ENCODE measurements at places on chromosomes 6 and 20.

DNA sequence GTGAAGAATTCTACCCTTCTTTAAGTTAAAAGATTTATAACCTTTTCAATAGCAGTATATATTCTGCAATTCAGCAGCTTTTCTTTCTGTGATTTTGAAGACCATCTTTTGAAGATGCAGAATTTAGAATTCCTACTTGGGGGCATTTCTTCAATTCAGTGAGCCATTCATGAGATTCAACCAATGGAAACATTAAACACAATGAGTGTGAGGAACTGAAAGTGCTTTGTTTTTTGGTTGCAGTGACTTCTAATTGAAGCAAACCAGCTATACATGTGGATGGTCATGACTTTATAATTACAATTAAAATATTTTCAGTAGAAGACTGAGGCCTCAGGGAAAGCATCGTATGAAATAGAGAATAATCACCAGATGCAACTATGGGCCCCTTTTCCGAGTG, 108.3 kb downstream of the CARMIL1 start:
- no peak for DNase-seq

GRCh38 chr6:137890983-137891537, 24.0 kb downstream of the TNFAIP3 start:
- no peak for DNase-seq

GRCh38 chr6:11798538-11798937, 19.9 kb upstream of the ADTRP start:
- no peak for DNase-seq

- DNase-seq, result no peak
These were observed 305.0 kb downstream of the GMDS start for GRCh38 chr6:1940381-1940780.

DNA sequence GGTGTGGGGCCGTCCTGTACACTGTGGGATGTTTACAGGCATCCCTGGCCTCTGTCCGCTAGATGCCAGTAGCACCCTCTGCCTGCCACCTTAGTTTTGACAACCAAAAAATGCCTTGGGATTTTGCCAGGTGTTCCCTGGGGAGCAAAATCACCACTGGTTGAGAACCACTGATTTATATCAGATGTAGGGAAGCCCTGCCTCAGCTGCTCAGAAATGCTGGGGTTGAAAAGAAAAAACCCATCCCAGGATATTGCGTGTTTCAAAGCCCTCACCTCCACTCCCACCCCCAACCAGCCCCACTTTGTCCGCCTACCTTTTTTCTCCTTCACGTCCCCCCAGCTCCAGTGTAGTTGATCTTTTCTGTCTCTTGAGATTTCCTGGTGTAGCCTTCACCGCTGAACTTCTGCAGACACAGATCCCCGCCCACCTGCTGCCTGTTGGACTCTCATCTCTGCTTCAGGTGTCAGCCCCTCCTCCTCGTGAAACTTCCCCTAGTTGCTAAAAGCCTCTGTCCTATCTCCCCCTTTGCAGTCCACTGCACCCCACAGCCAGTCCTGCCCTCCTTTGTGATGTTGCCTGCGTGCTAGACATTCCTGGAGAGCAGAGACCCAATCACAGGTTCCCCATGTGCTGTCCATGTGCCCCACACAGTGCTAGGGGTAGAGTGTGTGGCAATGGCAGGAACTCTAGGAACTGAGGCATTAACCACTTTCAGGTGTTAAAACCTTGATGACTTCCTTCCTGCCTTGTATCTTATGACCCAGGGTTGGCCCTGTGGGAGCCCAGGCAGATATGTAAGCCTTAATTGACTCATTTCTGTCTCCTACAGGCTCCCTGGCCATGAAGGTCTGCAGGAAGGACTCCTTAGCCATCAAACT, 98.9 kb downstream of the TBC1D7 start:
- DNase-seq, result peak; percentile 8

DNA sequence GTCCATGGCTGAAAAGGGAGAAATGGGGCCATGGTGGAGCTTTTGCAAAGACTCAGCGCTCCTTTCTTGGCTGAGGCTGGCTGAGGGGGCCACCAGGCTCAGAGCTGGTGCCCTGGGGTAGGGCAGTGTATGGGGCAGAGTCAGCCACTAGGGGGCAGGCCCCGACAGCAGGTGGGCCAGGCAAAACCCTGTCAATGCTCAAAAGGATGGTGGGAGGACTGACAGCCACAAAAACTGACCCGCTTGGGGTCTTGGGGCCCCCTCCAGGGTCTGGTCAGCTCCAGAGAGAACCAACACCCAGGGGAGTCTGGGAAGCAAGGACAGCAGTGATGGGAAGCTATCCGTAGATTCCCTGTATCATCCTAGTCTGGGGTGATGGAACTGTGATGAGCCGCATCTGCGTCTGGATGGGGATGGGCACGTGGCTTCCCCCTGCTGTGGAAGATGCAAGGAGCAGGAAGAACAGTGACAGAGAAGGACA, 306.9 kb downstream of the DHX35 start:
- DNase-seq, result peak; percentile 5

- no peak for DNase-seq
These were observed 4.1 kb upstream of the NOL4L start for GRCh38 chr20:32589256-32589655.

DNA sequence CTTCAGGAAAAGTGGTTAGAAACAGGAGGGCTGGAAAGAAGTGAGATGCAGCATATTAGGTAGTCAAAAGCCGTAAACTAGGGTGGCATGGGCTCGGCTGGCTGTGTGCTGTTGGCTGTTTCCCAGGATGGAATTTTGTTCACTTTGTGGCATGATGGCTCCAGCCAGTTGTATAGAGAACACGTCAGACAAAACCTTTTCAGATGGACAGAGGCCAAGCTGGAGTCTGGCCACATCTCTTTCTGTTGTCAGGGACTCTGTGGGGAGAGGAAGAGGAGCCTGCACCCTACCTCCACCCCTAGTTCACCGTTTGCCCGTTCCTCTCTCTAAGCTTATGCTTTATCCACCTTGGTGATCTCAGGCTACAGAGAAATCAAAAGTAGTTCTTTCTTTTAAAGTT, 22.0 kb downstream of the C6orf89 start:
- no peak for DNase-seq

- no peak for DNase-seq
These were observed 44.2 kb downstream of the FNDC1 start for GRCh38 chr6:159213405-159213804.

GRCh38 chr6:41445261-41445660, 100.9 kb upstream of the FOXP4 start:
- DNase-seq, result no peak

DNA sequence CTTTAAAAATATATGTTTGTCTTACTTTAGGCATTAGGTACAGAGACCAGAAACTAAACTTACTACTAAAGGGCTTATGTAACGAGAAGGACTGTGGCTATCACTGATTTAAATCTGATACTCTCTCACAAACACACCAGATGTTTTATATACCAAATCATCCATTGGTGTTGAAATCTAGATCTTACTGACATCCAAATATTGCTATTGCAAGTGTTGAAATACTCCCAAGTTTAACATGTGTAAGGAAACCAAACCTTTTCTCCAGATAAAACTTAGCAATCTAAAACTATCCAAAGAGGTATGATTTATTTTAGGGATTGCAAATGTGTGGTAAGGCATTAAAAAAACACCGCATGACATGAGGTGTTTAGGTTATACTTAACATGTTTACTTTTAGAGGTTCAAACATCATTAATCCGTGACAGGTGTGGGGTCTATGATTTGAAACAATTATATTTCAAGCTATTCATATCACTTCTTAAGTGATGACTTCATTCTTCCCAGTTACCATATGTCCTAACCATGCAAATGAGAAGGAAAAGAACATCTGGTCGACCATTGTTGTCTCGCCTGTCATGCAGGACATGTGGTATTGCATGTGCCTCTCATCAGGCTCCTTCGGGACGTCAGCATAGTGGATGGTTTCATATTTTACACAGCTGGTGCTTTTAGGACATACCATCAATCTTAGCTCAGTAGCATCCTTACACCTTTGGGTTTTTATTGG, 168.3 kb upstream of the SPACA1 start:
- no peak for DNase-seq

GRCh38 chr6:35691027-35691824, 2.5 kb upstream of the FKBP5 start:
- DNase-seq, result no peak

DNA sequence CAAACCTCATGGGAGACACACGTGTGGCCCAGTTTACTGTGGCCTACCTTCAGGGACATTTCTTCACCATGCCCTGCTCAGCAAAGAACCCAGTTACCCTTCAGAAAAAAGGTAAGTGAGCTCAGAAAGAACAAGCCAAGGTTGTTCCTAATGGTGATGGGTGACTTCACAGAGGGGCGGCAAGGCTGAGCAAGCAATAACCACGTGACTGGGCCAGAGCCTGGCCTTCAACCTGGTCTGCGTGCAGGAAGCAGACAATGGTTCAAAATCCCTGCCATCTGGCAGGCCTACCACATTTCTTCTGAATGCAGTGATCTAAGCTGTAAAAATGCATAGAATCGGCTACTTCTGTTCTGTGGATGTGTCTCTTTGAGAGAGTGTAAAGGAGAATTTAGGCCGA, 115.5 kb upstream of the CST7 start:
- DNase-seq, result no peak

GRCh38 chr6:169663468-169663867, 38.4 kb downstream of the WDR27 start:
- DNase-seq, result no peak

GRCh38 chr6:143507358-143508145, 4.0 kb downstream of the FUCA2 start:
- no peak for DNase-seq

DNA sequence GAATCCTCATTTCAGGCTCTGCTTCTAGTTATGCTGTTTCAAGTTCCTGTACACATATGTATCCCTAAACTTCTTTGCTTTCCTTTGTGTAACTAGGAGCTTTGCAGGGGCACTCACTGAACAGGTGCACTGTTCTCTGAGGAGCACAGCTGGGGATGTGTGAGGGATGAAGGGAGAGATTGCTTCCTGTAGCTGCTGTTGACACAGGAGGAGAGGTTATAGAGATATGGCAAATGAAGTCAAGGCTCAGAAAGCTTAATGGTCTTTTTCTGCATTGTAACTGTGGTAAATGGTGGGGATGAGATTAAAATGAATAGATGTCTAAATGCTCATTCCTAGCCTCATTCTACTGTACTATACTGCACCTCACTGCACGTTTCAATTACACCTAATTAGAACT, 454.3 kb downstream of the BTBD3 start:
- DNase-seq, result no peak

GRCh38 chr20:8250539-8251200, 118.6 kb downstream of the PLCB1 start:
- DNase-seq, result no peak

- DNase-seq, result no peak
These were observed 24.1 kb downstream of the FASTKD5 start for GRCh38 chr20:3135507-3136070.

DNA sequence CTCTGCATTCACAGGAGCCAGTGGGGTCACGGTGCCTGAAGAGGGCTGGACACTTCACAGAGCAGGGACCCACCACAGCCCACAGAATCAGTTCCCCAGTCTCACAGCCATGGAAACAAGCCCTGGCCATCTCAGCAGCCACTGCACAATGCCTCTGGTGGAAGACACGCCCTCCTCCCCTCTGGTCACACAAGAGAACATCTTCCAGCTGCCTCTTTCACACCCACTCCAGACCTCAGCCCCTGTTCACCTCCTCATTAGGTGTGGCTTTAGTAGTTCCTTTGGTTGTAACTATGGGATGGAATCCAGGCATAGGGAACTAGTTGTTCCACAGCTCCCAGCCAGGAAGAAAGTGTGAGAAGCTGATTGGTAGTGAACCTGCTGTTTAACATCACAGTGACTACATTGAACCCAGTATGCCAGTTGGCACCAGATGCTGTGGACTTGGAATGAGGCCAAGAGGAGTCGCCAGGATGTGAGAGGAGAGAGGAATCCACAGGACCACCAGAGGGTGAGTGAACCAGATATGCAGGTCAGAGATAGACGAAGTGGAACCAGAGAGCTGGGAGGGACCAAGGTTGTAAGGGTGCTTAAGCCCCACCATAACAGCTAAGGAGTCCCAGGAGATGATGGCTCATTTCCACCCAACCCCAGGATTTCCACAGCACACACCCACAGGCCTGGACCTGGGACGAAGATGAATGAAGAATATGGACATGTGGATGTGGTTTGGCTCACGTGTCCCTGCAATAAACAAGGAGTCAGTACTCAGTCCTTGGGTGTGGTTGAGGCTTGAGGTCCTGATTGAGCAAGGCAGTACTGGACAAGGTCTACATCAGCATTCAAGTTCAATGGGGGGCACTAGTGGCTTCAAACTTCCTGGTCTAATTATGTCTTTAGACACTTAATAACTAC, 8.8 kb upstream of the BTN3A3 start:
- DNase-seq, result no peak

GRCh38 chr20:36167902-36168503, 13.5 kb downstream of the EPB41L1 start:
- DNase-seq, result no peak

- peak; percentile 6 for DNase-seq
These were observed 176.3 kb downstream of the ADGRG6 start for GRCh38 chr6:142478117-142478516.

DNA sequence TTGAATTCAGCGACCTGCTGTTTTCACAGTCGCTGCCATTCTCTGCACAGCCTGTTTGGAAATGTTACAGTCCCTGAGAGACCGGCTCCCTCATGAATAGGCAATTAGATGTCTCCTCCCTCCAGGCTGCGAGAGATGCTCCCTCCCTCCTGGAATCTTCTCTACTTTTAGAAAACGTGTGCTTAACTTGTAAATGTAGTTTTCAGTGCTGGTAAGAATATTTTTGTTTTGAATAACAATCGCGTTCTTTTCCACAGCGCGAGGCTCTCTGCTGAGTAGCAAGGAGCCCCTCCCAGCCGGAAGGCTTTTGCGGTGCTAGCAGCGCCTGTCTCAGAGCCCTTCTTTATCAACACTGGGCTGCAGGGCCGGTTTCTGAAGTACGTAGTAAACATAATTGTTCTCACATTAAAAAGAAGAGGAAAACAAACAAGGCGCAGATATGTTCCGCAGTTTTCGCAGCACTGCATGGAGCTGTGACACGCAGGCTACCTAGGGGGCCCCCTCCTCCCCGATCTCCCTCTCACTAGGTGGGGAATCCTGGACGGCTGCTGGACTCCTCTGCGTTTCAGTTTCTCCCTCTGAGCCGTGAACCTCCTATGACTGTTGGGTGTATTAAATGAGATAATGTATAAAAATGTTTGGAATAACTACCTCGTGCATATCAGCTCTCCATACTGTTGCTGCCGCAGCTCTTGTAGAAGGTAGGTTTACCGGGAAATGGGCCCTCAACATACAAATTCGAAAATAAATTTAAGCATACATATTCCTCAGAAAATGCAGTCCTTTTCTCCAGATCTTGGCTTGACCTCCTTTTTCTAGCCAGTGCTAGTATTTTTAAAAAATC, 79.0 kb upstream of the SPACA1 start:
- no peak for DNase-seq

GRCh38 chr6:120826253-120826652, 508.0 kb downstream of the TBC1D32 start:
- peak; percentile 10 for DNase-seq
